CD4-positive, alpha-beta memory T cell (primary cell): ENCODE measurements at places on chromosomes 16 and 17.

DNA sequence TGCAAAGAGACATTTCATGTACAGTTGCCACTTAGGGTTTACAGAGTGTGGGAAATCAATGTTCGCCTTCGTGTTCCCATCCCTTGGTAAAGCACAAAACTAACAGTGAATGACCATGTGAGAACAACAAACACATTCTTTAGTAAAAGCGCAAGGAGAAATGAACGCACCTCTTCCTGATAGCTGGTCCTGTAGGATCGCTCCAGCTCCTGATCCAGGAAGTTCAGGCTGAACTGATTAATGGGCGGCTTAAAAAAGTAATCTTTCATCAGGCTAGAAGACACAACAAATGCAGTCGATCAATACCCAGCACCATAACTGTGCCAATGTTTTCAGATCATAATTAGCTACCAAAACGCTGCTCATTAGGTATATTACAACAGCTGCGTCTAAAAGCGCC lies 108.3 kb upstream of the CREBBP start:
- DNase-seq: no peak

DNA sequence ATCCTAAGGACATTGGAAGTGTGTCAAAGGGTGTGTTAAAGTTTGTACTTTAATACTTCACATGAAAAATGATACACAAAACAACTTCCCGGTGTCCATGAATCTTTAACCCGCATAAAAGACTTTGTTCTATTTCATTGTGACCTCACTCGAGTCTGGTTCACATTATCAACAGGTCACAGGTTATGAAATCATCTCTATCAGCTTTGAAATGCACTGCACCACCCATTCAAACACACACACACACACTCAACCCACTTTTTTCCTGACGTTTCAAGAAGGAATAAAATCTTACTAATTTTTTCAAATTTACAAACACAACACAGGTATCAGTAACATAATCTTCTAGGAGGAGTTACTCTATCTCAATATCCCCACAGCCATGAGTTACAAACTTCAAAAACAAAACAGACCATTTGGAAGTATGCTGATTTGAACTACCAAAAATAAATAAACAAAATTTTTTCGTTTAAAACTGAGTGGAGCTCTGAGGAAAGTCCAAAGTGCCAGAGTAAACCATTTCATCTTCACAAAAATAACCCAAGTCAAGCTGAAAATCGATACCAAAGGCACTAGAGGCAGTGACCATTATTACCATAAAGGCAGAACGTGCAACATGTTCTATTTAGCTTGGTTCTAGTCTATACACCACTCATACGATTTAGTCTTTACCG lies 2.7 kb downstream of the ACOX1 start:
- DNase-seq: no peak

DNA sequence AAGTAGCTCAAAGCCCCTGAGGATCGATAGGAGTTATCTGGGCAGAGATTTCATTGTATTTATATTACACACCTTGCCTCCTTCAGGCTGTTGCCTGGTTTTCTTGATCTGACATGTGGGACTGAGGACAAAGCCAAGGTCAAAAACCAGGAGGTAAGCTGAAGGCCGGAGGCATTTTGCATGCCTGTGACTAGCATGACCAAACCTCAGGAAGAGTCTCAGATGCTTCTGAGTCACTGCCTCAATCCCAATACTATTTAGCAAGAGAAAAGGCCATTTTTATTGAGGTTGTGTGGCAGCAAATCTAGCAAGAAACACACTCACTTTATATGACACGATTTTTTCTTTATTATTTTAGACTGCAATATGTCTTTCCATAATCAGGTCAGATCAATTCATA lies 968.1 kb downstream of the CDH11 start:
- DNase-seq: no peak

GRCh38 chr16:88926374-88926990 lies 50.5 kb downstream of the CBFA2T3 start:
- DNase-seq: no peak

- no peak for DNase-seq
Observed at GRCh38 chr17:17528696-17529652, 32.8 kb upstream of the RASD1 start.

GRCh38 chr16:4855371-4855770 lies 8.1 kb downstream of the UBN1 start:
- no peak for DNase-seq

GRCh38 chr16:84663433-84664101 lies 15.3 kb downstream of the KLHL36 start:
- no peak for DNase-seq

DNA sequence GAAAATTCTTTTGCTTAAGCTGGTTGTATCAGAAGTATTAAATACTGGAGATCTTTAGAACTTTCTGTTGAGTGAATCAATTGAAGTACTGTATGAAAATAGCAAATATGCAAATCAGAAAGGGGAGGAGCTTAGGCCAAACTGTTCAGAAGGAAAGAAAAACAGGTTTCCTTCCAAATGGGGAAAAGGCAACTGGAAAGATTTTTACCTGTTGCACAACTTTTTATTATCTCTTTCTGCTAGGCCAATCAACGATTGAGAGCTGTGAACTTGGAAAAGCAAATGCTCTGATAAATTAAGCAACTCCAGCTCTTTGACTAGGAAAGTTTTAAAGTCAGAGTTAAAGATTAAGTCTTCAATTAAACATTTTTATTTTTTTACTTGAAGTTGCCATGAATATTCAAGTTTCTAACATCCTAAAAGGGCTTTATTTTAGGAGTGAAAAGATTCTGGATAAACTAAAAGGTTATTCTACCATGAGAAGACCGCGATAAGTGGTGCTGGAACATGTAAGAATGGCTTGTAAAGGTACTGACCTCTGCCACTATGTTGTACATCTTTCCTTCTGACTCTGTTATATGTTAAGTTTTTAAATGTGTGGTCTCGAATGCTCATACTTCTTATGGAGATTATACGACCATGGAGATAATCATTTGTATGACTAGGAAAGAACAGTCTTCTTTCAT lies 16.5 kb downstream of the DCUN1D3 start:
- no peak for DNase-seq

GRCh38 chr17:50818921-50819657 lies 16.3 kb upstream of the WFIKKN2 start:
- DNase-seq: no peak

DNA sequence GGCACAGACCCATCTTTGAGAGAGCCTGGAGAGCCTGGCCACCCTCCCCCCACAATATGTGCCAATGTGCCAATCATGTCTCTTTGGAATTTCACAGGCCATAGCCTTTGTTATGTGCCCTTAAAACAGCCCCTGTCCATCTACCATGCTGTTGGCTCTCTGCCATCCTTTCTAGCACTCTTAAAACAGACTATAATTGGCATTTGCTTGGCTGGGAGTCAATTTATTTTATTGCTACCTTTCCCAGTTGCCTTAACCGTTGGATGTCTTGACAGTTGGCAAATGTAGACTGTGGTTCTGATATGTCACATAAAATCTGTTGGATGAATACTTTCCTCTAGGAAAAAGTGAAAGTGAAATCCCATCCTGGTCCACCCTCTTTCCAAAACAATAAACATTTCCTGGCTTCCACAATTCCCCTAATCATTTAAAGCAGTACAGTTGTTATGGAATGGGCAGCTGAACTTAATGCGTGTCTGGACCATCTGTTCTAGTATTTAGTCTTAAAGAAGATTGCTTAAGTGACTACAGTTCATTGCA lies 394.0 kb downstream of the KCNJ2 start:
- DNase-seq: no peak
